ENCODE measurements at places on chromosomes 2 and 18.

- no peak for DNase-seq
These were observed 14.7 kb upstream of the HOXD1 start for GRCh38 chr2:176173567-176174381.

DNA sequence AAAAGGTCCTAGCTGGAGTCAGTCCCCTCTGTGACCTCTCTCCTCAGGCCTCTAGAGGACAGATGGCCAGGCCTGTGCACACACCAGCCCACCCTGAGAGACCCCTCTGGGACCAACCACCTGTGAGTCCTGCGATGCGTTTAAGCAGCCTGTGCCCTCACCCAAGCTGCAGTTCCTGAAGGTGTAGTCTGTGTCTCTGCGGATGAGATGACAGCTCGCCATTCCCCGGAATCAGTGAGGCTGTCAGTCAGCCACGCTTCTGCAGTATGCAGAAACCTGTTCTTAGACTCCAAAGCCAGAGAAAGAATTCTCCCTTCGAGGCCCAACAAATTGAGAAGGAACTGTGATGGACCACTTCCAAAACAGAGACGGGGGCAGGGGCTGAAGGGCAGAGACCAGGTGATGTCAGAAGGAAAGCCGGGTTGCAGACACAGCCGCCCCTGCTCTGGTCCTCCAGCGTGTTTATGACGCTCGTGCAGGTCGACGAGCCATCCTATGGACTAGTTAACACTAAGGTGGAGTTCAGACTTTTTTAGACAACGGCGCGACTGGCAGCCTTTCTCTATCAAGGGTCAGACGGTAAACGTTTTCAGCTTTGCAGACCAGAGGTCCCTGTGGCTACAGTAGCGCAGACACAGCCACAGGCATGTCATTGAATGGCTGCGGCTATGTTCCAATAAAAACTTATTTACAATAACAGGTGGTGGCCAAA lies 10.2 kb downstream of the MTERF4 start:
- no peak for DNase-seq

DNA sequence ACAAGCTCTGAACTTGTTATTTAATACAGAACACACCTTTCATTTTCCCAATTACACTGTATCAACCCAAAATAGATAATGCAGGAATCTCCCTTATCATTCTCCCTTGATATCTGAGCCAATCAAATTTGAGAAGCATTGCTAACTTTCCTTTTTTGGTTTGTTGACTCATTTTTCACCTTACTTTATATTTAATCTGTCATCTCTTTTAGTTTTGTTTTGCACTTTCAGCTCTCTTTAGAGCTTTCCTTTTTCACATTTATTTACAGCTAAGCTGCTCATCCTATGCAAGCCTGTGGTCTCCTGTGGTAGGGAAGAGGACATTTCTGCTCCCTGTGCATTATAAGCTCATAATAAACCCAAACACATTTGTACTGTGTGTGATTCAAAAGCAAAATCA lies 50.1 kb downstream of the ITGAV start:
- no peak for DNase-seq

GRCh38 chr18:44729631-44730101 lies 49.0 kb downstream of the SETBP1 start:
- peak; percentile 35 for DNase-seq

DNA sequence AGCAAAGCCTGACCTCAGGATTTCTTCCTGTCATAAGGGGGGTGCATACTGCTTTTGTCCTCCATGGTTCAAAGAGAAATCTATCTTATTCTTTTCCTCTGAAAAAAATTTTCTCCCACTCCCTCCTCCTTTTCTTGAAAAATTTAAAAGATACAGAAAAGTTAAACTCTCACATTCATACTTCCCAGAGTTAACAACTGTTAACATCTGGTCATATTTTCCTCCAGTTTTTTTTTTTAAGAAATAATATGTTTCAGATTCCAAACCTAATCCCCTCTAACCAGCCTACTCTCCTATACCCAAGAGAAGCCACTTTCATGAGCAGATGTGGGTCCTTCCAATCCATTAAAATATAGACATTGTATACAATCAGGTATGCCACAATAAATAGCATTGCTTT lies 378.9 kb upstream of the HNRNPA3 start:
- no peak for DNase-seq

All from stimulated activated naive B cell treated with anti-CD40 and anti-IgM and Interleukin-4, amounts not matched to agents 10 μg/mL and 1 μg/mL and 100 μg/mL, for 72 hours (primary cell).